Stimulated activated CD4-positive, alpha-beta T cell treated with anti-CD3 and anti-CD28 coated beads, Interleukin-1b, Interleukin-23, amount 100 ng/mL, for 24 hours (primary cell): ENCODE measurements at places on chromosomes 5 and 9.
A peak's percentile ranks its signal among the peaks of the same experiment; 100 is the strongest.

DNA sequence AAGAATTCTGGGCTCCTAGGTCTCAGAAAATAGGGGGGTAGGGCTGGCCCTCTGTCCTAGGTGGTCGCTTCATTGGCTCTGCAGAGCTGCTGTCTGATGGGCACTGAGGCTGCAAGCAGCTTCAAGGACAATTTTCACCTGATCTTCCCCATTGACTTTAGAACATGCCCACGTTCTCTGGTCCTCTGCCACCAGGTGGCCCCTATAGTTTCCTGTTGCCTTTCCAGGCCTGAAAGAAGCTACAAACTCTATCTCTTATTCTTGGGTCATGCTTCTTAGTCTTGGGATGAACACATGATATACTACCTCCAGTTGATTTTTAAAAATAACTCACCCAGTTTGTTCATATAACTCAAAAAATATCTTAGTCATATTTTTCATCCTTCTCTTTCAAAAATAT lies 26.3 kb downstream of the SPZ1 start:
- no peak for DNase-seq

DNA sequence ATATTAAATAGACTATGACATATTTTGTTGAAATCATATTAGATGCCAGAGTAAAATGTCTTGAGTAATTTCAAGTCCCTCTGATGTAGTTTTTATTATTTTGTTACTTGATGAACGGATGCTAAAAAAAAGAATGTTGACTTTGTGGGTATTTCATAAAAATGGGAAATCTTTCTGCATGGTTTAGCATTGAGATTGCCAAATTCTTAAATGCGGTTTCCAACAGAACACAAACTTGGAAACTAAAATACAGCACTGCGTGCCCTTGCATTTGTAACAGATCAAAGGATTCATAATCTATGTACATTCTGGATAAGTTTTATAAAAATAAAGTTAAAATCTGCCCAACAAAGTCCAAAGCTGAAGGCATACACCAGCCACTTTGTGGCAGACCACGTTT lies 425.5 kb upstream of the DAB2 start:
- DNase-seq = no peak

DNA sequence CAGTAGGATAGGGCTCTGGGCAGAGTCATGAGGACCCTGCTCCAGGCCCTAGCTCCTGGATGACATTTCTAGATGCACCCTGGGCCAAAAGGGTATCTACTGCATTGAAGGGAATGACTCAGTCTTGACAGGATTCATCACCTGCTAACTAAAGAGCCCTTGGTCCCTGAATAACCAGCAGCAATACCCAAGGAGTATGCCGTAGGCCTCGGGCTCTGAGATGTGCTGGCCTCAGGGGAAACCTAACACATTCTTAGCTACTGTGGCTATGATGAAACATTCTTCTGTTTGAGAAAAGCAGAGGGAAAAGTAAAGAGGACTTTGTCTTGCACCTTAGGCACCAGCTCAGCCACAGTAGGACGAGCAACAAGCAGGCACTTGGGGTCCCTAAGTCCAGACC lies 89.5 kb upstream of the SLC1A1 start:
- no peak for DNase-seq

GRCh38 chr5:31770132-31770720 lies 131.3 kb downstream of the PDZD2 start:
- no peak for DNase-seq

- DNase-seq = no peak
Observed at GRCh38 chr5:27020973-27021372, 17.4 kb downstream of the CDH9 start.

DNA sequence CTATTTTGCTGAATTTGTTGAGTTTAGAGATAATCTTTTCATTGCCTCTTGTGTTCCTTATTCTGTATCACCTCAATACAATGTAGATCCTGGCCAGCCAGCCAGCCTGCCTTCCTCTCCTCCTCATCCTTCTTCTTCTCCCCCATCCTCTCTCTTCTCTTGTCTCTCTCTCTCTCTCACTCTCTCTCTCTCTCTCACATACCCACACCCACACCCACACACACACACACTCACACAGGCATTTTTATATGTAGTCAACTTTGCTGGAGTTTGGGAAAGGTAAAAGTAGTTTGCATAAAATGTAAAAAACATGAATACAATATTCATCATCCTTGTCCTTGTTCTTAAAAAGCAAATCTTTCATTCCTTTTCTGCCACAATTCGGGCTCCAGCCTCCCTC lies 60.5 kb downstream of the ZFAND5 start:
- no peak for DNase-seq

- no peak for DNase-seq
Observed at GRCh38 chr5:160697281-160697680, 154.7 kb downstream of the ATP10B start.

DNA sequence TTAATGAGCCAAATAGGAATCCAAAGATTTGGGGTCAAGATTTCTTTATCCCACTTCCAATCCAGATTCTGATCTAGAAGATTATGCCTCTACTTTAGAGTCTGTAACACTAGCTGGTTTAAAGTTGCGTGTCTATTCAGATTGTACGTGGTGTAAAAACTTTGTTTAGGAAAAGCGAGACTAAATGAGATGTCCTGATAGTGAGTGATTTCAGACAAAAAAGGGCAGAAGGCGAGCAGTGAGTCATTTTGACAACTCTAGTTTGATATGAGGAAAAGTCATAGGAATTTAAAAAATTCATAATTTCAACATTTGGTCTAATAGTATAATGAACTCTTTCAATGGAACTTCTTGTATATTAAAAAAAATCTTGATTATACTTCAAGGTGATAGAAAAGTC lies 119.6 kb upstream of the KLF9 start:
- no peak for DNase-seq

- DNase-seq = peak; percentile 95
Observed at GRCh38 chr9:34048727-34049629, at the start of gene UBAP2. UBAP2 (minus strand) TSS chr9:34048887; CDS start chr9:34017148, 31,739 bp downstream.

DNA sequence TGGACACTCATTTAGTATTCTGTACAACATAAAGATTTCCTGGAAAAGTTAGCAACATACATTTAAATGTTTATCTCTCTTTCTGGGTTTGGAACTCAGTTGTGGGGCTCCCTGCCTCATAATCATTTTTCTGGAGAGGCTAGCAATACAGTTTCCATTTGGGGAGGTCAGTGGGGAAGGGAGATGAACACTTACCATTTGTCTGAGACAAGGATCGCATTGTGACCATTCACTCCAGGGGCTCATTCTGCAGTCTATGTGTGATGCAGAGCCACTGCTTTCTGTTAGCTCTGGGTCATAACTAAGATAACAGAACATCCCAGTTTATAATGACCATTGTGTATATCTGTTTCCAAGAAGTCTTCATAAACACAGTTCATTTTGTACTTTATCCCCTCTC lies 22.4 kb downstream of the C9 start:
- DNase-seq = no peak

DNA sequence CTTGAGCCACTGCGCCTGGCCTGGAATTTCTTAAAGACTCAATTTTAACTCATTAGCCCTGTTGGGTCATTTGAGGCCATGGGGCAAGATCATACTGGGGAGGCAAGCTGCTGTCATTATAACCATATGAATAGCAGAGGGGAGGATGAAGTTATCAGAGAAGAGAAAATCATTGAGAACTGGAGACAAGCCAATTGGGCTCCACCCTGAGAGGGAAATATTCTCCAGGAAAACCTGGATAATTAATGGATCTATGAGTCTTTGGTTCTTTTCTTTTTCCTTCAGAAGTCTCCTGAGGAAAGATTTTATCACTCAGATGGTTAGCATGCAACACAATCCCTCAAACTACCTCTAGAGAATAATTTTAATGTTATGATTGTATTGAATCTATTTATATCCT lies 569.6 kb upstream of the TUSC1 start:
- DNase-seq = no peak

DNA sequence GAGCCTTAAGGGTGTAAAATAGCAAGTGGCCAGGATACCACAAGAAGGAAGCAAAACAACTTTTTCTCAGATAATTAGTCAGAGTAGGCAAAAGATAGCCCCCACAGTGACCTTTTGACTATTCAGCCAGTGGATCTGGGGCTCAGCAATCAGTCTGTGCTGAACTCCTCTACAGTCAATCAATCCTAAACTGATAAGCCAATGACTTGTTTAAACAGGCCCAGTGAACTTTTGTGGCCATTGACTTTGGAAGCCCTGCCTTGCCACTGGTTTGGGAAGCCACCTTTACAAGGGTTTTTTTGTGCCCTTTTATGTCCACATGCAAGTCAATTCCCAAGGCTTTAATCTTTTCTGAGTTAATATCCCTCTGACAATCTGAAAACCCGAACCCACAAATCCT lies 1565.0 kb upstream of the WWC1 start:
- DNase-seq = no peak

GRCh38 chr5:93589829-93590215 lies 6.8 kb downstream of the NR2F1 start:
- no peak for DNase-seq

DNA sequence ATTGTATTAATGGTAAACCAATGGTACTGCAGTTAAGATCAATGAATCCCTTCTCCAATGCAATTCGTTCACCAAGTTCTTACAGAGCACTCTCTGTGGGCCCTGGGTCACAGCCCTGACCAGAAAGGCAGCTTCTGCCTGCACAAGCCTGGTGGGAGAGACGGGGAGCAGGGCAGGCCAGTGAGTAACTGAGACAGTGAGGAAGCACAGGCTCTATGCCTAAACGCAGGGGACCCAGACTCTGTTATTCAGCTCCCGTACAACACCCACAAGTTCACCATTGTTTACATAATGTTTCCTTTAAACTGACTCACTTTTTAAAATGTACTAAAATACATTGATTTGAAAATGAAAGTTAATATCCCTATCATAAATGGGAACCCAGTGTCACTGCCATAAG lies 40.5 kb upstream of the CTSL start:
- DNase-seq = no peak

- no peak for DNase-seq
Observed at GRCh38 chr5:135171336-135171735, 137.3 kb upstream of the PITX1 start.

DNA sequence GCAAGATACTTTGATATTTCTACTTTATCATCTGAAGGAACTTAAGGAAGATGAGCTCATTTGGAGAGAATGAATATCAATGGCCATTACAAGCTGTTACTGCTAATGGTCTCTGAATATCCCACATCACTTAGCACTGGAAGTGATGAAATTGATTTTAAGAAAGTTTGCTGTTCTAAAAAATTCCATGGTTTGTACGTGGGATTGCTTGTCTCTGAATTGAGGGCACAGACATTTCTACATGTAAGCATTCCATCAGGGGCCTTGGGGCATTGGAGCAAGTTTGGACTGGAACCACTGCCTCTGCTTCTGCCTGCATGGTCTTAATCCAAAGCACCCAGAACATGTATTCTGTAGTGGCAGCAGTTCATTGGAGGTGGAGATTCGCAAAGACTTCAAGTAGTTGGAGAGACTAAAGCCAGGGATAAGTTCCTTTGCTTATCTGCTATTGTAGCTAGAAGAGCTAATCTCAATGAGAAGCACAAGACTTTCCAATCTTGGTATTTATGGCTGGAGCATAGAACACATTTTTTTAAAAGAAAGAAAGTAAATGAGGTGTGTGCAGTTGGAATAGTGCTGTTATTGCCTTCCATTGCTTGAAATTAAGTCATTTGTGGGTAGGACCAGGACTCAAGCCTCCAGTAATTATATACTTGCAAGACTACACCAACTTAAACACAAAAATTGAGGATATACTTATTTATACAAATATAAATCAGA lies 424.2 kb downstream of the SPATA31D1 start:
- DNase-seq = no peak

DNA sequence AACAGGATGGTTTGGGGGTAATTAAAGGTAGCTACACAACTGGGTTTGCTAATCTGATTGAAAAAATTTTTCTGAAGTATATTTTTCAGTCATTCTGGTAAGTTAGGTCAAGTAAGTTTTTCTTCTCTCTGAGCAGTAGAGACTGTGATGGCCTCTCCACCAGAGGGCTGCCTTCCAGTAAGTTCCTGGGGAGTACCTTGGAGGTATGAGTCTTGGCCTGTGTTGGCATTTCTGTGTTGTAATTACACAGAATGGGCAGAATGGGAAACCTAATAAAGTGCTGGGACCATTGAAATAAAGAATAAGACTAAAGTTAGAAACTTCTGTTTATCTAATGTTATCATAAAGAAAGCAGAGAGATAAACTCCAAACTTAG lies 430.8 kb downstream of the ARHGEF28 start:
- DNase-seq = no peak

GRCh38 chr9:32735476-32735875 lies 47.9 kb upstream of the TMEM215 start:
- DNase-seq = no peak

DNA sequence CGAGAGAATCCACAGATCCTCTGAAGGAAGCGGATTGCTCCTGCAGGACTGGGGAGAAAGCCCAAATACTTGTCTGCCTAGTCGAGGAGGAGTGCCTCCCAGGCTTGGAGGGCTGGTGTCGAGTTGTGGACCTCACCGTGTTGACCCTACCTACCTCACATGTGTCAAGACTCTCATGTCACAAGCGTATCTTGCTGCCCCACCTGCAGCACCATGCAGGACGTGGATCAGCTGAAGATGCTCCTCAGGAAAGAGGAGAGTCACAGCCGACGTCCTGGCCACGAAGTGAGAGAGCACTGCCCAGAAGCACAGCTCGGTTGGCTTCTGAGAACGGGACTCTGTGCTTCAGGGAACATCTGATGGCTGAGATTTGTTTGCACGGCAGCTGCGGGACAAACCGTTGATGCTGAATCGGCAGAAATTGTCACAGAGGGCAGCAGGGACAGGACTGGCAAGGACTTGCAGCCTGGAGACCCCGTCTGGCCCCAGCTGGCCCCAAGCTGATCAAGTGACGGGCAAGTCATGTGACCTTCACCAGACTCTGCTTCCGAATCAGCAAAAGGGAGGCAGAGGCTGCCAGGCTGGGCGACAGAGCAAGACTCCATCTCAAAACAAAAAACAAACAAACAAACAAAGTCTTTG lies 119.1 kb upstream of the ITGA1 start:
- no peak for DNase-seq

- peak; percentile 90 for DNase-seq
Observed at GRCh38 chr9:109320742-109321448, at the start of gene EPB41L4B. EPB41L4B (minus strand) TSS chr9:109321059; CDS start chr9:109320446, 613 bp downstream.

DNA sequence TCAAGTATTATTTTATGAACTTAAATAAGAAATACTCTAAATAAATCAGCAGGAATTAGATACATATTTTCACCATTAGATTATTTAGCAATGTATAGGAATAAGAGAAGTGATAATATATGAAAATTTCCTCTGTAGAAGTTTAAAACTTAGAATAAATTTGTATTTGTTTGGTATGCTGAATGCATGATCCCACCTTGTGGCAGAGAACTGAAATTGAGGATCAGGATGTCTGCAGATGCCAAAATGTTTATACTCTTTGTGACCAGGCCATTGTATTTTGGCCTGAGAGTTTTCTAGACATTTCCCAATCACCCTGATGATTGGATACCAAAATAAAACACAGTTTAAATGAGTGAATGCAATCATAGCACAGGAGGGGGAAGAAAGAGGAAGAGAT lies 6.3 kb downstream of the TYRP1 start:
- no peak for DNase-seq

- no peak for DNase-seq
Observed at GRCh38 chr5:123814801-123815470, 303.0 kb downstream of the CSNK1G3 start.

DNA sequence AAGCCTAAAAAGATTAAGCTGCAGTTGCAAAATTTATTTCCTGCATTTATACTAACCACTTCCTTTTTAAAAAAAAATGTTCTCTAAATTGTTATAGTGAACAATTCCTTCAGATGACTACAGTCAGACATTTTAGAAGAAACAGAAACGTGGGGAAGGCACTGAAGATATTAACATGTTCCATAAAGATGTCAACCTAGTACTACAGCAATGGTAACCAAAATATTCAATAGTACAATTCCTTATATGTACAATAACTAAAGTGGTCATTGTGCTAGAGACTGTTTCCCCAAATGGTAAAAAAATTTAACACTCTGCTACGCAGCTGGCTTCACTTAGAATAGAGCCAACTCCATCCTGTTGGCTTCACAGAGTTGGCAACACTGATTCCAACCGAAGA lies 97.7 kb downstream of the FNBP1 start:
- no peak for DNase-seq
